ENCODE measurements at places on chromosomes 2 and 18.

DNA sequence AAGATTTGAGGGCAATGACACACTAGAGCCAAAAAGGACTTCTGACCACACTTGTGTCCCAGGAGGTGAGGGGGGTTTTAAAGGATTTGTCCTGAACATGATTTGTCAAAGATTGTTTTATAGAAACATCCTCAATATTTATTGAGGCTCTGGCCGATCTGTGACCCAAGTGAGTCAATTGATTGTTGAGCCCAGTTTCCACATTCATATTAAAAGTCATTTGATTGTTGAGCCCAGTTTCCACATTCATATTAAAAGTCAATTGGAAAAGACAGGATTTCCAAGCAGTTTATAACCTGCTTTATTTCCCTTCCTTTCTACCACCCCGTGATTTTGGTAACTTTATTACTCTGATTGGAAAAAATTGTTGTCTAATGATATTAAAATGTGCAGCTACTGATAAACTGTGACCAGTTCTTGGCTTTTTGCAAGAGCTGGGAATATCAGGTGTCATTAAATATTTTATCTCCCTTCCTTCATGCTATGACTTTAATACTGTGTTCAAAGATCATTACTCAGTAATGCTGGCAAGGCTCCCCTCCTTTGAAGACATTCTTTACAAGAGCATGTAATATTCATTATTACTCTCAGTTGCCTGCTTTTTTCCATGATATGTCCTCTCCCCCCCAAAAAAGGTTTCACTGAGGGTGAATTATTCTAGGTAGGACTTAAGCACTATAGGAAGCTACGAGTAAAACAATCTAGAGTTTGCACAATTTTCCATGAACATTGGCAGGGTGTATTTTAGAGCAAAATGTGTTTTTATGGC, 75.3 kb downstream of the HRH4 start:
- DNase-seq: peak; percentile 23

GRCh38 chr2:127651381-127651809, 5.4 kb downstream of the GPR17 start:
- no peak for DNase-seq

- peak; percentile 12 for DNase-seq
Observed at GRCh38 chr2:44801841-44802776, 139.4 kb upstream of the SIX3 start.

DNA sequence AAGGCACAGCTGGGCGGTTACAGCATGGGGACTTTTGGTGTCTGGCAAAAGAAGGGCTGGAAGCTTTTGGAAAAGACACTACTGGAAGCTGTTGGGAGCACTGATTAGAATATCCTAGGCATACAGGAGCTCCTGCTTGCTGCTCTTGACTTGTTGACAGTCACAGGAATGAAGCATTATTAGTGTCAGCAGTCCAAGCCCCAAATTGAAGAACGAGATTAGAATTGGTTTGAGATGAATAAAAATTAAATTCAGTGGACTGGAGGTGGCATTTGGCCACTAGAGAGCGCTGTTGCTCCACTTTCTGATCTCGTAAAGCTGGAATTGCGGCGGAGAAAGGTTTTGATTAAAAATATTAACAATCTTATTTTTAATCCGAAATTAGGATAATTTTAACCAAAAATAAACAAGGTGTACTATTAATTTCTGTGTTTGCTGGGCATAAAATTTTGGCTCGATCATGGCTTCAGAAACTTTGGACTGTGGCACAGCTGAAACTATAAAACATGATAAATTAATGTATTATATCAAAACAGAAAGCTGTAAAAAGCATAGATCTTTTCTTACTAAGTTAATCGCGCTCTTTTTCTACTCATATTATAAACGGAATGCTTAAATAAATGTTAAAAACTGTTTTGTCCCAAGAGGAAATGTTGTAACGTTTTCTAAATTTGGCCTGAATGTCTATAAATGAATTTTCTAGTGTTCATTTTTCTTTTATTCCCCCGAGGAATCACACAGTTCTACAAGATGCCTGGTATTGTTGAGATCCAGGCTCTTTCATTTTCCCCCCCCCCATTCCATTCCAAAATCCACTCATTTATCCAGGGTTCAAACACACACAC, 2.4 kb upstream of the HOXD8 start:
- peak; percentile 78 for DNase-seq

DNA sequence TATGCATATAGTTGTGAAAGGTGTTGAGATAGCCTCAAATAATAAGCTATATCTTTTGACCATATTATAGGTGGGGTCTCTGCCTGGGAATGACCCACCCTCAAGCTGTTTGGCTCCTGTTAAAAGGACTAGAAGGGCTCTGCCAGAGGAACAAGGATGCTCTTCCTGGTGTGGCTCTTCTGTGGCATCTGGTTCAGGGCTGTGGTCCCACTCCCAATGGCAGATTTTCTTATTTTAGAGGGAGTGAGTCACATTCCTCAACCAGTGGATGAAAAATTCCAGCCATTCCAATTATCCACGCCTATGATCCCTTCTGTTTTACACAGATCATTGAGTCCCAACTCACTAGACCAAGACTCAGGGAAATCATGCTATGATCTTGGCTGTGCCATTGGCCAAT, 119.9 kb downstream of the PARD3B start:
- DNase-seq: peak; percentile 68

- no peak for DNase-seq
Observed at GRCh38 chr2:238875471-238876231, 27.8 kb downstream of the TWIST2 start.

DNA sequence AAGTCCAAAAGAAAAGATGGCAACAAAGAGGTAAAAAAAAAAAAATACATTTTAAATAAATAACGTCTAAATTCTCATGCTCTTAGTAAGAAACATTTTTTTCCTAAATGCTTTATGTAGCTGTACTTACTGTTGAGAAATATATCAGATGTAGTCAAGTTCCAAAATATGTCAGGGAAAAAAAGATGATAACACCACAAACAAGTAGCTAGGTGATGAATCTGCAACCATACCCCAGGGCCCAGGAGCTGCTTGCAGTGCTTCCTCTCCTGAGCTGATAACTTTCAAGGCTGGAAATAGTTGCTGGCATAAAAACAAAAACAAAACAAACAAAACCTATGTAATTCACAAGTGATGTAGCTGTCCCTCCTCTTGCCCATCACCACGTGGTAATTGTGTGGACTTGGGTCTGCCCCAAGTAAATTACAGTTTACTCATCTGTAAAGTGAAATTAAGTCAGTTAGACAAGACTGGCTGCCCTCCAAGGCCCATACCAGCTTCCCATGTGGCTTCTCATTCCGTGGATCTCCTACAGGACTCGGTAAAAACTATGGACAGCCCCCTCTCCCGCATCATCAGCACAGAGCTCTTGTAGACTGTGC, 82.6 kb downstream of the SP100 start:
- no peak for DNase-seq

DNA sequence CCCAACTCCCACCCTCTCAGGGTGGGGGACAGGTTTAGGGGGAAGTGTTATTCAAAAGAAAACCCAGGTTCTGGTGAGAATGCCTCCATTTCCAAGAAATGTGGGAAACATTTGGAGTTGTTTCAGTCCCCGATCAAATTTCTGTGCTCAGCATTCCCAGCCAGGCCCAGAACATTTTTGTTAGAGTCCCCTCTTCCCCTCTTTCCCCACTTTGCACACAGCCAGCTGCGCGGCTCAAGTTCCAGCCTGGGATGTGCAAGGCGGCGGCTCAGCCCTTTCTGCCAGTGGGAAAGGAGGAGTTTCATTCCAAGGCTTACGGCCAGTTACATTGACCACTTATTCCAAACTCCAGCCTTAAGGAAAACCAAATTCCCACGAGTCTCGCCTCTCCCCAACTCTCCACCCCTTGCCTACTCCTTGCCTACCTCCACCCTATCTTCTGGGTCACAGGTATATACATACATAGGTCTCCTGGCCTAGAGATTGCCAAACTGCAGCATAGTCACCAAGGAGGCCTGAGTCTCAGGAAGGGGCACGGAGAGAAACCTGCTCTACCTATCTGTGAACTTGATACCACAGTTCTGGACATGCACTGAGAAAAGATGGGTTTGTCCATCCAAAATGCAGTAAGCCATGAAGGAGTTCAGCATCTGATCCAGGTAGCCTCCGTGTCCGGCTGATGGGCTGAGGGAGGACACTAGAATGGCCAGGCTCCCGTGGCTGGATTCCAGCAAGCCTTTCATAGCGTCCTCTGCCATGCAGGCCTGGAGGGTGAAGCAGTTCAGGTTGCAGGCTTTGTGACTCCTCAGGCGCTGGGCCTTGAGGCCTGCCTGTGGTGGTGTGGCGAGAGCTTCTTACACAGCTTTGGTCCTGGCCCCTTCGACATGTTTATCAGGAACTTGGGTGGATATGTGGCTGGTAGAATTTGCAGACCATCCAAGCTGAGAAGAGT, 154.5 kb downstream of the ZFP36L2 start:
- DNase-seq: peak; percentile 74

- DNase-seq: no peak
Observed at GRCh38 chr18:27803957-27804356, 373.0 kb downstream of the CDH2 start.
